ENCODE measurements at places on chromosomes 6 and 20.

- DNase-seq = no peak
Observed at GRCh38 chr20:41587956-41588355, 30.2 kb downstream of the CHD6 start.

DNA sequence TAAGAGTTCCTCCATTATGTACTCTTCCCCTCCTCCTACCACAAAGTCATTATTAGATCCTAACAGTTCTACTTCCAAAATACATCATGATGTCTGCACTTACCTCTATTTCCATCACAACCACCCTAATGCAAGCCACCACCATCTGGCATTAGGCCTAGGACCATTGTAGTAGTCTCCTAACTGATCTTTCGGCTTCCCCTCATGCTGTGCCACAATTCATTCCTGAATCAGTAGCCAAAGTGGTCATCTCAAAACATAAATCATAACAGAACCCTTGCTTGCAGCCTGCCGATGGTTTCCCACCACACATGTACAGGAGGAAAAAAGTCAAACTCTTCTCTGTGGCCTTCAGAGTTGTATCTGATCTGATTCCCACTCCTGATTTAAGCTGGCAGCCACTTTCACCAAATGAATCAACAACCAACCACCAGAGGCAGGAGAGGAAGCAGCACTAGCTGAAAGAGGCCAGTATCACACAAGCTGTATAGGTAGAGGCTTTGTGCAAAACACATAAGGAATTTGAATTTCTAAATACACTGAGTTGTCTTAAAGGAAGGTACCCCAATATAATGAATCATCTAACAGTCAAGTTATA, 26.1 kb downstream of the FAM184A start:
- no peak for DNase-seq

GRCh38 chr20:22533823-22534751, 50.3 kb downstream of the FOXA2 start:
- DNase-seq = no peak

GRCh38 chr6:17712576-17712975, 5.9 kb upstream of the NUP153 start:
- no peak for DNase-seq

DNA sequence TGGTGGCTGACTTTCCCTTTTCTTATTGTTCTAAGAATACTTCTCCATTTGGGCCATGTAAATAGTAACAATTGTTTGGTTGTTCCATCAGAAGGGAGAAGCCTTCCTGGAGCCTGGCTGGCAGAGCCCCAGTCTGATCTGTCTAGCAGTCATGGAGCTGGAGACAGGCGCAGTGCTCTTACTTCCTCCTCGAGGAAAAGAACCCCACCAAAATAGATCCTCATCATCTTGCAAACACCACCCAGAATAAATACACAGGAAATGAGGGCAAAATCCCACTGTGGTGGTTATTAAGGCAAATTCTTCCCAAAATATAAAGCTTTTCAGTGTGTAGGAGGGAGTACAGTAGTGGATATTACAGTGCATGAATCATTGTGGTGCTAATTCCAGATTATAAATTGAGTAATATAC, 195.1 kb upstream of the SGK1 start:
- no peak for DNase-seq

DNA sequence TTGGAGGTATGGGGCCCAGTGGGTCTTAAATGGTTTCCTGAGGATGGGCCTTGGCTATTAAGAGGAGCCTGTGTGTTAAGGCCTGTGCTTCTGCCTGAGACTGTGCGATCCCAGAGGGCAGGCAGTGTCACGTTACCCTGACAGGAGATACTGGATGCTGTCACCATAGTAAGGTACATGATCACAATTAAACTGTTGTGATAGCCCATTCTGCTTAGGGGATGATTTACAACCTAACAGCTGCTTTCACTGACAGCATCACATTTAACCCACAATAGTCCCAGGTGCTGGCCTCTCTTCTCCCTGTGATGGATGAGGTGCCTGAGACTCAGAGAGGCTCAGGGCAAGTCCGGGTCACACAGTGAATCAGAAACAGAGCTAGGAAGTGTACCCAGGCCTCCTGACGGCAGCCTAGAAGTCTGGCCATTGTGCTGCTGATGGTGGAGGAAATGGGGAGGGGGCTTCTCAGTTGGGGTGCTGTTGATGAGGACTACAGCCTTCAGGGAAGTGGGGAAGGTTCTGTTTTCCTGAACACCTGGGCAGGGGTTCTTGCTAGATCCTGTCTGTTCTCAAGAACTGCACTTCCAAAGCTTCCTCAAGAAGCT, 97.3 kb downstream of the MDGA1 start:
- DNase-seq = no peak

DNA sequence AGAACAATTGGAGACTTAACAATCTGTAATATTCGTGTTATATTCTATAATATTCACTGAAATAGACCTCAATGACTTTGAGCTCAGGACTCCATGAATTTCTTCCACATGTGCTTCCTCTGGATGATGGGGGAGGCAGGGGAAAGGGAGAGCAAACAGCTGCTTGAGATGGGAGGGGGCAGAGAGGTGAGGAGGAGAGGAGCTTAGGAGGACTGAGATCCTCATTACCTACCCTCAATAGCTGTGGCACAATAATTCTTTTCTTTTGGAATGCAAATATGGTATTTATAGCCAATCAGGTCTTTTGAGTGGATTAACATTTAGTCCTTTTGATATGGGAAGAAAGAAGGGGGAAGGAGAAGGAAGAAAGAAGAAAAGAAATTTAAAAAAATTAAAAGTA, 64.1 kb upstream of the ZNF217 start:
- no peak for DNase-seq

DNA sequence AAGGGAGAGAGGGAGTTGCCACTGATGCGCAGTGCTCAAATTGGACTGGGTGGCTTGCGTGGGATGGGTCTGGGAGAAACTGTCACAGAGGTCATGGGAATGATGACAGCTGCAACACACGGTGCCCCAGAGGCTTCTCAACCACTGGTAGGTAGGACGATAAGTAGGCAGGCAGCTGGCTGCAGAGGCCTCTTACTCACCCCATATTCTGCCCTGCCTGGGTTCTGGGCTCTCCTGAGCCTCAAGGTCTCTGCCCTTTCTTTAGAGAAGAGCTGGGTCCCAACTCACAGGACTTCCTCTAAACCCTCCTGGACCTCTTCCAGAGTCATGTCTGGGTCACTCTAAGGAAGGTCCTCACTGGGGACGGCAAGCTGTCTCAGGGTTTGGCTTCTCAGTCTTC, 37.2 kb upstream of the RNF24 start:
- no peak for DNase-seq

DNA sequence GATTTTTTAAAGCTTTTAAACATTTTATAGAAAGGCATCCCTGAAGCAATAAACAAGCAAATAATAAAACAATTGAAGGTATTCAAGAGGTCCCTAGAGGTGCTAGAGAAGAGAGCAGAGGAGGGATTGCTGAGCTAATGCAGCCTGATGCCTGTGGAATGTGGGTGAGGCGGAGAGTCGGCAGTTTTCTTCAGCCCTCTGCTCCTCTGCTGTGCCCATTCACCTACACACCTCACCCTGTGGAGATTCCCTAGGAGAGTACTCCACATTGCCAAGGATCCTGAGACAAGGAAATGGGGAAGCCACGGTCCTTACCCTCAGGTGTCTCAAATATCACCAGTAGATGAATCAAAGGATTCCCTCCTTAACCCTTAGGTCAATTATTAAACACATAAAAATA, 199.8 kb upstream of the POU3F2 start:
- DNase-seq = no peak
